Mesenteric fat pad (tissue), 1 donor: ENCODE measurements at places on chromosomes 3 and 15. TPM values are rescaled to one million over a fixed set of nuclear protein-coding genes. Genes with fewer than 3 reads are reported as not detected.

Gene TM4SF4
- 1.7 TPM for total RNA-seq

GRCh38 chr3:105490045-105490444 lies 123.3 kb downstream of the ALCAM start:
- no peak for DNase-seq

Gene PBRM1
- 94.0 TPM for total RNA-seq

Gene CYP1A2
- total RNA-seq: not detected

Gene NBEAL2
- 42.9 TPM for total RNA-seq
